Esophagus squamous epithelium (tissue), 5 donors: ENCODE measurements at places on chromosomes 2 and 18.
A peak's percentile ranks its signal among the peaks of the same experiment; 100 is the strongest.

GRCh38 chr2:81645745-81646301, 1341.3 kb upstream of the LRRTM1 start:
- H3K27ac ChIP-seq = no peak overlapping the region
- no peaks in the 10 kb centered on the region for H3K4me1 ChIP-seq
- H3K36me3 ChIP-seq = no peaks in the 10 kb centered on the region
- DNase-seq = no peak
- H3K4me3 ChIP-seq = no peak overlapping the region
- H3K27me3 ChIP-seq = no peaks in the 10 kb centered on the region

DNA sequence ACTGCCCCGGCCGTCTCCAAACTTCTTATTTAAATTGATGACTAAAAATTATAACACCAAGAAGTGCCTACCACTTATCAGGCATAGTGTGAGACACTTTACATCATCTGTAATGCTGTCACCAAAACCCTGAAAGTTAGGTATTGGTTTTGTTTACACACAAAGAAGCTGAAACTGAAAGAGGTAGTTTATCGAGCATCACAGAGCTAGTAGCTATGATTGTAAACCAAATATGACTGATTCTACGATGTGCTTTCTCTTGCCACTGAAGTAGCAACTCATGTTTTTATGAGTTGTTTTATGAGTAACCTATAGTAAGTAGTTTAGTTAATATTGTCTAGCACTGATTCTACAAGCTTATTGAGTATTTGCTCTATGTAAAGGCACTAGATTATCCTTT, 31.5 kb downstream of the DYNC1I2 start:
- H3K36me3 ChIP-seq = peaks cover 19% of the 10 kb centered on the region
- H3K4me3 ChIP-seq = no peak overlapping the region
- no peak for DNase-seq
- no peaks in the 10 kb centered on the region for H3K4me1 ChIP-seq

DNA sequence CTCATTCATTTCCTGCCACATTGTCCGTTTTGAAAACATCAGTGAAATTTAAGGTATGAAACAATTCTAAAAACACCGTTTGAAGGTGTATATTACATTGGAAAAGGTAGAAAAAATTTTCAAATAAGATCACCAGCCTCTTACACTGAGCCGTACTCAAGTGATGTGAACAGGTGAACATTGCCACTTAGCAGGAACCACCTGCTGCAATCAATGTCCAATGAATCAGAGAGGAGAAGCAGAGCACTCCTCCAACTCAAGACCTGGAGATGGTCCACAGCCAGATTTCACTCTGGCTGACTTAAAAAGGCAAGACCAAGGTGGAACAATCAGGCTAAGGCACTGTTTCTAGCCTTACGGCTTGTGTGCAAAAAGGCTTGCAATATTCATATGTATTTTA, 110.3 kb upstream of the TTN start:
- H3K27me3 ChIP-seq = no peaks in the 10 kb centered on the region
- no peak overlapping the region for H3K27ac ChIP-seq
- H3K36me3 ChIP-seq = no peaks in the 10 kb centered on the region
- no peak overlapping the region for H3K4me3 ChIP-seq
- no peak for DNase-seq
- H3K4me1 ChIP-seq = no peaks in the 10 kb centered on the region

- no peaks in the 10 kb centered on the region for H3K4me1 ChIP-seq
- DNase-seq = no peak
- H3K4me3 ChIP-seq = no peak overlapping the region
- no peaks in the 10 kb centered on the region for H3K36me3 ChIP-seq
- H3K27ac ChIP-seq = no peak overlapping the region
These were observed 56.0 kb upstream of the LRPPRC start for GRCh38 chr2:44051593-44052347.

GRCh38 chr2:55526174-55526573, 6.7 kb downstream of the CFAP36 start:
- no peak overlapping the region for H3K27ac ChIP-seq
- no peaks in the 10 kb centered on the region for H3K27me3 ChIP-seq
- H3K36me3 ChIP-seq = no peaks in the 10 kb centered on the region
- no peaks in the 10 kb centered on the region for H3K4me1 ChIP-seq
- no peak for DNase-seq

- H3K4me3 ChIP-seq = no peak overlapping the region
- H3K4me1 ChIP-seq = no peaks in the 10 kb centered on the region
- no peak for DNase-seq
- H3K27me3 ChIP-seq = no peaks in the 10 kb centered on the region
- H3K36me3 ChIP-seq = peaks cover 7% of the 10 kb centered on the region
These were observed 20.0 kb downstream of the LANCL1 start for GRCh38 chr2:210456571-210456970.

GRCh38 chr2:222797261-222797660, 63.6 kb upstream of the ACSL3 start:
- no peaks in the 10 kb centered on the region for H3K27me3 ChIP-seq
- no peak overlapping the region for H3K4me3 ChIP-seq
- peak overlapping the region; percentile 46 for H3K27ac ChIP-seq
- no peaks in the 10 kb centered on the region for H3K36me3 ChIP-seq
- DNase-seq = no peak
